ENCODE measurements at places on chromosomes 2 and 18. TPM values are rescaled to one million over a fixed set of nuclear protein-coding genes. Genes with fewer than 3 reads are reported as not detected.

- no peak for DNase-seq
Observed at GRCh38 chr2:71895320-71896161, 252.1 kb downstream of the CYP26B1 start.

GRCh38 chr2:231250698-231251097, 52.3 kb downstream of the ARMC9 start:
- DNase-seq, result no peak

DNA sequence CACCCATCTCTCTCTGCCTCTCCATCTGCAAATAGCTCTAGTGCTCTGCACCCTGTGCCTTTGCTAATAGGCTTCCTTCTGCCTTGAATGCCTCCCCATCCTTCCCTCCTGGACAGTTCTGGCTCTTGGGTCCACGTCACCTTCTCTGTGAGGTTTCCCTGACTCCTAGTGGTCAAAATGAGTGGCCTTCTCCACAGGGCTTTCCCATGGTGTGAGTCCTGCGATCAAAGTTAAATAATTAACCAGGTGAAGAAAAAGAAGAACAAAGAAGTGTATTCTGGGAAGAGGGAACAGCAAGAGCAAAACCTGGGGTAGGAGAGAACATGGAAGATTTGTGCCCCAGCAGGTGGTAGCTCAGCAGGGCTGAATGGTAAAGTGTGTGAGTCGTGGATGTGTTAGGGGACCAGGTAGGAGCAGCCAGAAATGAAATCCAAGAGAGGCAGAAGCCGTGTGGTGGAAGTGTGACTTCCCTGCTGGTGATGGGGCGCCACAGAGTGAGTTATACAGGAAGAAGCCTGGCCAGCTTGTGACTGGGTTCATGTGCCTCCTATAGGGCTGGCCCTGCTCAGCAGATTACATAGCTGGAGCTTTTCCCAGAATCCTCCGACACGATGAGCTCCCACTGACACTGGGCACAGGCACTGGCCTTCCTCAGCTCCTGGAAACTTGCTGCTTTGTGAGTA, 93.8 kb upstream of the LDAH start:
- peak; percentile 25 for DNase-seq

- DNase-seq, result peak; percentile 66
Observed at GRCh38 chr18:31977270-31977872, 34.4 kb upstream of the TRAPPC8 start.

DNA sequence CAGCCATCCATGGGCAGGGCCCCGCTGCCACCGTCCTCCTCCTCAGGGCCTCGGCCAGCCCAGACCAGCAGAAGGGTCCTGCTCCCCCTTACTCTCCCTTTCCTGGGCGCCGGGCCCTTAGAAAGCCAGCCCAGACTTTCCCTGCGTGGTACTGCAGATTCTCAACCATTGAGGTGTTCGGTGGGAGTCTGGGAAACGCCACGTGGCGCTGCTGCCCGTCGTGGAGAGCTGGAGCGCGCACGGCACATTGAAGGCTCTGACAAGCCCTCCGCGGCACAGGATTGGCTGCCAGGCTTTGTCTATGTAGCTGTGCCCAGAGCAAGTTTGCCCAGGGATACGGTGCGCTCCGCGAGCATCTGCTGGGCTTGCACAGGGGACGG, 10.4 kb upstream of the KLHL30 start:
- DNase-seq, result no peak

- no peak for DNase-seq
Observed at GRCh38 chr2:27518113-27518781, 21.6 kb downstream of the GCKR start.

DNA sequence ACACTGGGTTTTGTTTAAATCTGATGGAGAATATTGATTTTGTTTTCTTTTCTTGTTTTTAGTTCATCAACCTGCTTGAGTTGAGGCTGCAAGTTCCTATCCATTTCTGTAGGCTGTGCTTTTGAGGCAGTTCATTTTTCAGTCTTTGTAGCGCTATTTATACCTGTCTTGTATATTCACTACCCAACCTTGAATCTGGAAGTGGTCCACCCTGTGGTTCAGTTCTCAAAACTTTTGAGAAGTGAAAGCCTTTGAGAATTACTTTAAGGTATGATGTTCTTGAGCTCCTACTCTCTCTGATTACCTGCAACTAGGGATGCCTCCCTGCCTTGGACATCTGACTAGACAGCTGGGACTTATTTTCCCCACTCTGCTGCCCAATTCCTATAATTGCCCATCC, 53.5 kb upstream of the KCNE4 start:
- no peak for DNase-seq

DNA sequence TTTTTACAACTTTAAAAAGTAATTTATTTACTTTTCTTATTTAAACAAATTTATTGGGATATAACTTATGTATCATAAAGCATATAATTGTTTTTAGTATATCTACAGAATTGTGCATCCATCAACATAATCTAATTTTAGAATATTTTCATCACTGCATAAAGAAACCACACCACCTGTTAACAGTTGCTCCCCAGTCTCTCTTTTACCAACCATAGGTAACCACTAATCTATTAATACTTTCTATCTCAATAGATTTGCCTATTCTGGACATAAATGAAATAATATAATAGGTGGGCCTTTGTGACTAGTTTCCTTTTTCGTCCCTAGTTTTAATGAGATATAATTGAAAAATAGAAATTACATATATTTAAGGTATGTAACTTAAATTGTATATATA, 90.6 kb downstream of the ADAM23 start:
- no peak for DNase-seq

GRCh38 chr2:39020383-39020782, 100.5 kb downstream of the SOS1 start:
- no peak for DNase-seq

DNA sequence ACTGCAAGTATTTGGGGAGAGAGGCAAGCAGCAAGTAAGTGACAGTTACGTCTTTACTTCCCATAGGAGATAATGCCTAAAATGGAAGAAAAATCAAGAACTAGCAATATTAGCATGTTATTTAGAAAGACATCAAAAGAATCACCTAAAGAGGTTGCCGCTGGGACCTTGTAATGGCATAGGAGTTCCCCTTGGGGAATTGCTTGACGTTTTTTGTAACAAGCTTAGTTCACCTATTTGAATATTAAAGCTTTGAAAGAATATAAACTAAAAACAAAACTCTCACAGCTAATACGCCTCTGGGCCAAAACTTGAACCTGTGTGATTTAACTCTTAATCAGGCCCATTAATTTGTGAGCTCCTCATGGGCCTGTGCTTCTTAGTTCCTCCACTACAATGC, 89.0 kb downstream of the AAK1 start:
- DNase-seq, result no peak

GRCh38 chr2:111119822-111120252, 877 bp upstream of the BCL2L11 start:
- no peak for DNase-seq

PEX13 gene
- 28.1 TPM for total RNA-seq

TMBIM1 gene
- 235 TPM for total RNA-seq
